T1000 (cell line): ENCODE measurements at places on chromosomes 5 and 9.

GRCh38 chr5:180785121-180785781 lies 17.4 kb downstream of the MGAT1 start:
- DNase-seq: no peak

- no peak for DNase-seq
Measured at GRCh38 chr5:178605788-178606187, 15.6 kb upstream of the COL23A1 start.

DNA sequence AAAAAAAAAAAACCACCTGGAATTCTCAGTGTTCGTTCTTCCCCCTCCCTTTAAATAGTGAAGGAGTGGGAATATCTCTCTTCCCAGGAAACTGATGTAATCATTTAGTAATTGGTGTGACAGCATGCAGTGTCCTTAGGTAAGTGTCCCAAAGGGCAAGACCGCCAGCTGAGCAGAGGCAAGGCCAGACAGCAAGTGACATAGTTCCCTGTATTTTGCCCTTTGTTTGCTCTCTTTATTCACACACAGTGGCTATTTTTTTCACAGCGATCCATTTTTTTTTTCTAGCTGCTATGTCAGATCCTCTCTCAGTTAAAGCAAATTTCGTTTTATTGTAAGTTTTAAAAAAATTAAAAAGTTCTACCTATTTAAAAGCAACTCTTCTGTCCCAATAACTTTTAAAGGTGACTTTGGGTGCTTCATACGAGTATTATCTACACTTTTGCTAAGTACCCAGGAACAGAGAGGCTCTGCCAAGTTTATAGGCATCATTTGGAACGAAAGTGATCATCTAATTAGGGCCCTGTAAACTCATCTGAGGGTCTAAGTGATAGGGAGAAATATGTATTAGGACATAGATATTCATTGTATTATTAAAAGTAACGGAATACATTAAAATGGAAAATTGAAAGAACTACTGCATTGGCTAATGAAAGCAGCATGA lies 98.2 kb upstream of the ALDH1A1 start:
- DNase-seq: no peak

DNA sequence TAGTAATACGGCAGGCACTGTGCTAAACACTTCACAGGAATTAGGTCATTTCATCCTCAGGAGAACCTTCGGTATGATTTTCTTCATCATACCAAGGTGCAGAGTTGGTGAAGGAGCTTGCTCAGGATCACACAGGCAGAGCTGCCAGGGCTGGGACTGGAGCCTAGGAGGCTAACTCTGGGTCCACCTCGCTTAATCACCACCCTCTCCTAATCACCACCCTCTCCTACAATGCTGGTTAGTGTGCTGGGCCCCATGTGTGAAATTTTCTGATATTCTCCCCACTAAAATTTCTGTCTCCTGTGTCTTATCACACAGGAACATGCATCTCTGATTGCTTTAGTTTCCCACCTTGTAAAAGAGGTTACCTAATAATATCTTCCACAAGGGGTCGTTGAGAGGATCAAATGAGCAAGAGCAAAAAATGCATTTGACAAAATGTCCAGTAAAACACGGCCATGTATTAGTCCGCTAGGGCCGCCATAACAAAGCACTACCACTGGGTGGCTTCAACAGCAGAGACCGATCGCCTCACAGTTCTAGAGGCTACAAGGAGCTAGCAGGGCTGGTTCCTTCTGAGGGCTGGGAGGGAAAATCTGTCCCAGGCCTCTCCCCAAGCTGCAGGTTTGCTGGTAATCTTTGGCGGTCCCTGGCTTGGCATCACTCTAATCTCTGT lies 128.2 kb upstream of the NFIB start:
- no peak for DNase-seq

DNA sequence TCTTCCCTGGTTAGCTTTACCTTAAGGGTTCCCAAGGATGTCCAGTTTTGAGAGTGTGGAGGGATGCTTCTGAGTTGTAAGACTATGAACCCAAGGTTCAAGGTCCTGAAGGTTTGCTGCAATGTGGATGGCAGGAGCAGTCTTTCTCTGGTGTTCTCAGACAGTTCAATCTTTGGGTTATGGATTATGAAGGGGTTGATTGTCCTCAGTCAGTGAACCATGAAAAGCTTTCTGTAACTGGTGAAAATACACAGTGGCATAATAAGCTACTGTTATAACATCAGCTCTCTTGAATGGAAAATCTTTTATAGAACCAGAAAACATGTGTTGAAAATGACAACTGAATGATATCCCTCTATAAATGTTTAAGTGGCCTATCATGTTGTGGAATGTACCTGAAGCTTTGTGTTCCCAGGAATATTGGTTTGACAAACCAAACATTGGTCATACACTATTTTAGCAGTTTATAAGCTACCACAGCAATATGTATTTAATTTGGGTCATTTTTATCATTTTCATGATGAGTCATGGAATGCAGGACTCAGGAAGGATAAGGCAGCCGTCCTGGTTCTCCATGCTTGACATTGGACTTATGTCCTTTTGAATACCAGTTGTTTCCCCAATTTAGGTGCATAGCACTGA lies 1041.8 kb upstream of the ARRDC3 start:
- DNase-seq: no peak

DNA sequence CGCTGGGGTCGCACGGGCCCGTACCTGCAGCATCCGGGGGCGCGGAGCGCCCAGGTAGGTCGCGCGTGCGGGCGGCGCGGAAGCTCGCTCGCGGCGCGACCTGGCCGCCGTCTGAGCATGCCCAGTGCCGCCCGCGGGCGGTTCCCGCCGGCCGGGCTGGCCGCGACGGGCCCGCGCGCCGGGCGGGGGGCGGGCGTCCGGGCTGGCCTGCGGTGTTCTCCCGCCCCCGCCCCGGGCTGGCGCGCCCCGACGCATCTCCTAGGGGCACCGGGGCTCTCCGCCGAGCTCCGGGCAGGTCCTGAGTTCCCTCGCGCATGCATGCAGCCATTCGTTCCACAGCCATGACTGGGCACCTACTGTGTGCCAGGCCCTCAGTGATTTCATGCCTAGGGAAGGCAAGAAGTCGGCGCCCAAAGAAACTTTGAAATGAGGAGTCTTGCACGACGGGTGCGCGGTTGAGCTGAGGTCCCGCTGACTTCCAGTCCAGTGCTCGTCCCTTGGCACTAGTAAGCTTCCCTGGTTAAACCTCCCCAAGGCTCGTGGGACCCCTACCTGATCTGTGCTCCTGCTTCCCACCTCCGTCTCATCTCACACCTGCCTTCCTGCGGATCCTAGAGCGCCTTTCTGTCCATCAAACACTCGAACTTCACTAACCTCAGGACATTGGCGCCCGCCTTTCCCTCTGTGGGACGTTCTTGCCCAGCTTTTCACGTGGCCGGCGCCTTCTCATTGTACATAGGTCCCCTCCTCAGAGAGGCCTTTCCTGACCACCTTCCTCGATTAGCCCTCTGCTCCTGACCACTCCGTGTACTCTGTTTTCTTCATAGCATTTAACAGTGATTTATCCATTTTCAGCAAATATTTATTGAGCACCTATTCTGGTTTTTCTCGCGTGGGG lies at the start of gene PTPN3:
TSS of gene PTPN3 (minus strand) at position 113 of the 898 bp plus-strand sequence. CDS start 34,873 bp downstream, outside the sequence.
- DNase-seq: no peak

DNA sequence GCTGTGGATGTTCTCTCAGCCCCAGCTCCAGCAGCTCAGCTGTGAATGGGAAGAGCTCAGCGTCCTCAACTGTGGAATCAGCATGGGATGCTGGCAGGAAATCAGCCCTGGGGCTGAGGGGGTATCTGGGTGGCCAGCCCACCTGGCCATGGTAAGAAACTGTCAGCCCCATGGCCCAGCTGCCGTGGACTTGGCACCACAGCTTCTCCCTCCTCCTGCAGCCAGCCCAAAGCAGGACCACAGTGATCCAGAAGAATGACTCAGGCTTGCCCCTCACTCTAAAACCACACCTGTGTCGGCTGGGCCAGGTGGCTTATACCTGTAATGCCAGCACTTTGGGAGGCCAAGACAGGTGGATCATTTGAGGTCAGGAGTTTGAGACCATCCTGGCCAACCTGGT lies 48.0 kb downstream of the SAR1B start:
- no peak for DNase-seq

GRCh38 chr9:69056191-69056815 lies 20.8 kb downstream of the FXN start:
- DNase-seq: no peak

- DNase-seq: no peak
Measured at GRCh38 chr5:110401881-110402280, 324.6 kb downstream of the TMEM232 start.

DNA sequence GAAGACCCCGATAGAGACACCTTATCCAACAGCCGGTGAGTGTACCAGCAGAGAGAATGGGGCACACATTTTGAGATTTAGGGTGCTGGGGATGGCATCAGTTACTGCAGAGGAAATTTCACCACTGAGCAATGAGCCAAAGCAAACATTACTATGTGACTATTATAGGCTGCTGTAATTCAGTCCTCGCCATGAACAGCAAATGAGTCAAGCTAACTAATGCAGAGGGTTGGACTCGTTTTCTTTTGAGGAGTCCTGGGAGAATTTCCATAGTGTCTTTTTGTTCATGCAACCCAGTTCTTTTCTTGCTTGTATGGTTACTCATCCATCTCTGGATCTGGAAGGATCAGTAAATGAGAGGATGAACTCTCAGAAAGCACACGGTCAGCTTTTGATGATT lies 323.8 kb downstream of the PSAT1 start:
- DNase-seq: peak; percentile 38

- DNase-seq: no peak
Measured at GRCh38 chr5:78845470-78845869, 139.6 kb downstream of the ARSB start.

- no peak for DNase-seq
Measured at GRCh38 chr5:1642621-1643061, 118.9 kb upstream of the LPCAT1 start.
